ENCODE measurements at places on chromosomes 6 and 20. TPM values are rescaled to one million over a fixed set of nuclear protein-coding genes. Genes with fewer than 3 reads are reported as not detected.
A peak's percentile ranks its signal among the peaks of the same experiment; 100 is the strongest.

Gene ADGRB3
- total RNA-seq, result 13.9 TPM

DNA sequence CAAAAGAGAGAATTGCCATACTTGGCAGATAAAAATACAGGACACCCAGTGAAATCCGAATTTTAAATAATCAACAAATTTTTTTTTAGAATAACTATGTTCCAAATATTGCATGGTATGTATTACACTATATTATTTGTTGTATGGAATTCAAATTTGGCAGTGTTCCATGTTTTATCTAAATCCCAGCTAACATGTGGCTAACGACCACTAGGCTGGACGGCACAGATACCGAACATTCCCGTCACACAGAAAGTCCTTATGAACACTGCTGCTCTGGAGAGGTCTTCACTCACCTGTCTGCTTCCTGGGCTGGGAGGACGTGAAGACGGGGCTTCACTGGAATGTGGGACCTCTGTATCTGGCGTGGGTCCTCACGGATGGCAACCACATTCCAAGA, 32.8 kb downstream of the SNX5 start:
- DNase-seq, result no peak
- H3K4me1 ChIP-seq, result peaks cover 43% of the 10 kb centered on the region
- H3K36me3 ChIP-seq, result no peaks in the 10 kb centered on the region

Gene MCCD1
- total RNA-seq, result not detected

Gene SLC17A1
- not detected for total RNA-seq

- H3K4me1 ChIP-seq, result no peaks in the 10 kb centered on the region
- peaks cover 7% of the 10 kb centered on the region for H3K27me3 ChIP-seq
- no peak overlapping the region for H3K4me3 ChIP-seq
- no peak overlapping the region for H3K27ac ChIP-seq
Measured at GRCh38 chr20:19540392-19540791, 217.7 kb upstream of the RIN2 start.

GRCh38 chr6:89139509-89140346, 6.1 kb upstream of the PM20D2 start:
- peaks cover 30% of the 10 kb centered on the region for H3K4me1 ChIP-seq
- DNase-seq, result no peak
- no peaks in the 10 kb centered on the region for H3K27me3 ChIP-seq
- no peak overlapping the region for H3K4me3 ChIP-seq

DNA sequence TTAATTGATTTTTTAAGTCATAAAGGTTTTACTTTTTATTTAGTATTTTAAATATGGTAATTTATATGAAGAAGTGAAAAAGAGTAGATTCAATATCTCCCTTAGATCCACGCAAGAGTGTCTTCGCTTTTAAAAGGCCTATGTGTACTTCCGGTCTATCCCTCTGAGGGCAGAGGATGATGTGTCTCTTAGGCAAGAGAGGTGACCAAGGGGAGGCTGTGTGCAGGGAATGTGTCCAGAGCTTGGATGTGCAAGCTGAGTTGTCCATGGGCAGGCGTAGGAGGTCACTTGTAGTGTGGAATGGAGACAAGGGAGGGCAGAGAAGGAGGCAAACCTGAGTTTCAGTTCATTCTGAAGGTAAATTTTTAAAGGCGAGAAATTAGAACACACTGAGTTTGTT, 113.9 kb downstream of the CRYBG1 start:
- no peaks in the 10 kb centered on the region for H3K36me3 ChIP-seq
- no peak overlapping the region for H3K27ac ChIP-seq
- H3K27me3 ChIP-seq, result peaks cover 5% of the 10 kb centered on the region
- H3K4me3 ChIP-seq, result no peak overlapping the region

DNA sequence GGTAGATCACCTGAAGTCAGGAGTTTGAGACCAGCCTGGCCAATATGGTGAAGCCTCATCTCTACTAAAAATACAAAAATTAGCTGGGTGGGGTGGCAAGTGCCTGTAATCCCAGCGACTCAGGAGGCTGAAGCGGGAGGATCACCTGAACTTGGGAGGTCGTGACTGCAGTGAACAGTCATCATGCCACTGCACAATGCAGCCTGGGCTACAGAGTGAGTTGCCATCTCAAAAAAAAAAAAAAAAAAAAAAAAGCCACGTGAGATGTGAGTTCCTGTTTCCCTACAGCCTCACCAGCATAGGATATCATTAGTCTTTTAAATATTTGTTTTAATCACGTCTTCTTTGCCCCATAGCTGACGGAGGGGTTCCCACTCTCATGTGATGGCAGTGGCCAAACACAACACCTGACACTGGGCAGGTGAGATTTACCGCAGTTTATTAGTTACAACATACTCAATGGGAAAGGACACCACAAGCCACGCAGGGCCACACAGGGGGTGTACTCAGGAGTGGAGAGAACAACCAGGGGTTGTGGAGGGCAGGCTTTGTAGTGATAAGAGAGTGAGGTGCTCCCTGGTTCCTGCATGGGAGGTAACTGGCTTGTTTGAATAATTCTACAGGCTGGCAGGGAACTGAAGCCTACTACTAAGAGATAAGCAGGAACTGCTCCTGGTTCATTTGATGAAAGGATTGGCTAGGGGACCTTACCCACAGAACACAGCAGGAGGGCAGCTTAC, 4.6 kb upstream of the LZTS3 start:
- peaks cover 2% of the 10 kb centered on the region for H3K36me3 ChIP-seq
- H3K27me3 ChIP-seq, result no peaks in the 10 kb centered on the region
- DNase-seq, result no peak
- H3K27ac ChIP-seq, result no peak overlapping the region

DNA sequence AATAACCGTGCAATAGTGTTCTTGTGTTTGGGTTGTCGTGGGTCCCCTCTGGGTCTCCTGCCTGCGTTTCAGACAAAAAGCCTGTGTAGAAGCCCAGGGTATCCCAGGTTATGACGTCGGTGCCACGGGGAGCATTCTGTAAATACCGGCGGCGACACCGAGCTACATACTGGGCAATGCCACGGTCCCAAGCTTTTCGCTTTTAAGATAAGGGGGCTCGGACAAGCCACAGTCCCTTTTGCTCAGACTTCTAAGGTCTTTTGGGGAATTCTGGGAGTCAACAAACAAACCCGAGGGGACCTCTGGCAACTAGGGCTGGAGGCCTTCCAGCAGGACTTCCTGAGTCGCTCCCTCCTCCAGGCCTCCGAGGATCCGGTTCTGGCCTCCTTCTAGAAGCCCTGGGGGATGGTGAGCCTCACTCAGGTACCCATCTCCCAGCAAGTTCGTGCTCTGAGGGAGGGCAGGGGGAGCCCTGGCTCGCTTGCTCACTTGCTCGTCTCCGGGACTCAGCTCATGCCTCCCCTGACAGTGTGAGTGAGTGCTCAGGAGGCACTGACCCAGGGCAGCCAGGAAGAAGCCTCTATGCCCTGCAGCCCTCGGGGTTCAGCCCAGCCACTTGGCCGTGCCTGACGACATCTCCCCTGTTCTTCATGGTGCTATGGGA, 62.4 kb upstream of the MRPS10 start:
- H3K27me3 ChIP-seq, result no peaks in the 10 kb centered on the region
- peaks cover 18% of the 10 kb centered on the region for H3K4me1 ChIP-seq
- no peak overlapping the region for H3K4me3 ChIP-seq
- no peak for DNase-seq
- H3K36me3 ChIP-seq, result no peaks in the 10 kb centered on the region

Gene SLC18B1
- 24.2 TPM for total RNA-seq

Gene HEY2
- 11.7 TPM for total RNA-seq

- no peak for DNase-seq
- H3K4me1 ChIP-seq, result peaks cover 17% of the 10 kb centered on the region
- no peaks in the 10 kb centered on the region for H3K27me3 ChIP-seq
- no peak overlapping the region for H3K27ac ChIP-seq
- no peak overlapping the region for H3K4me3 ChIP-seq
Measured at GRCh38 chr6:23522792-23523547, 603.0 kb upstream of the NRSN1 start.

DNA sequence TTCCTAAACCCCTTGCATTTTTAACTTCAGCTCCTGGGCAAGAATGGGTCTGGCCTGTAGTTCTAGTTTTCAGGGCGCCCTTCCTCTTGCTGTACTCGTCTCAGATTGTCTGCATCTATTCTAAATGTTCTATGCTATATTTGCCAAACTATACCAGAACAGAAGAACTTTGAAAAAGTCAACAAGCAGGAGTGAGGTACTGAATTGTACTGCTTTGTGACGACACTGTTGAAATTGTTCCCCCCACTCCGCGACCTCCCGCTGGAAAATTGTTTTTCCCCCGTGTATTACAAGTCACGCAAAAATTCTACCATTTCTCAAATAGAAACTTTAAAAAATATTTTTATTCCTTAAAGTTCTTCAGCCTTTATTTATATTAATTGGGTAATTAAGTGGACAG, 73.9 kb downstream of the CBFA2T2 start:
- DNase-seq, result no peak
- peak overlapping the region; percentile 33 for H3K27ac ChIP-seq
- peaks cover 38% of the 10 kb centered on the region for H3K4me1 ChIP-seq
- H3K27me3 ChIP-seq, result no peaks in the 10 kb centered on the region

DNA sequence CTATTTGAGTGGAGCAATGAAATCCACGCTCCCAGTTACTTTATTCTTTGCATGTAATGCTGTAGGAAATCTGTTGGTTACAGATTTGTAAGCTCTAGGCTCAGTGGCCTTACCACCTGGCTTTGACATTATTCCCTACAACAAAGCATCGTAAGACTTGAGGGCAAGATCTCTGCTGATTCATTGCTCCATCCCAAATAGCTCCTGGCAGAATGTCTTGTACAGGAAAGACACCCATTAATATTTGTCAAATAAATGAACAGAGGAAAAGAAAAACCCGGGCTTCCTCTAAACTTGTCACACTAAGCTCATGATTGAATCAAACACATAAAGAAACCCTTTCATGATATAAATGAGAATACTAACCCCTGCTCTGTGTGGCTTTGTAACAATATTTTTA, 357.5 kb upstream of the RNF217 start:
- H3K27ac ChIP-seq, result no peak overlapping the region
- no peaks in the 10 kb centered on the region for H3K4me1 ChIP-seq
- H3K36me3 ChIP-seq, result no peaks in the 10 kb centered on the region
- no peaks in the 10 kb centered on the region for H3K27me3 ChIP-seq
- DNase-seq, result no peak

- DNase-seq, result no peak
- H3K27me3 ChIP-seq, result no peaks in the 10 kb centered on the region
- H3K4me3 ChIP-seq, result no peak overlapping the region
- H3K36me3 ChIP-seq, result no peaks in the 10 kb centered on the region
Measured at GRCh38 chr6:136703331-136703865, 88.9 kb downstream of the MAP3K5 start.

DNA sequence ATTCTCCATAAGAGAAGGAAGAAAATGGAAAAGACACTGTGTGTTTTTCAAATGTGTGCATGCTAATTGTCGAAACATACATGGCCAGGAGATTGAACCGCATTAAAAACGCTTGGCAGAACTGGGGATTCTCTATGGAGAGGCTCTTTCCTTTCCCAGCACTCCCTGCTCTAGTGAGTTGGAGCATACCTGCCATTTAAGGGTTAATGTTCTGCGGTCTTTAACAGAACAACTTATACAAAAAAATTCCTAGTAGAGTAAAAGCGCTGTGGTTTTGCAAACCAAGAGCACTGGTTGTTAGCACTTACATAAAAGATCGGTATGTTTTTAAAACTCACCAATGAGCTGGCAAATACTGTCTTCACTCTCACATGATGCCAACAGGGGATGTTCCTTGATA, 1.5 kb downstream of the TAGAP start:
- H3K36me3 ChIP-seq, result no peaks in the 10 kb centered on the region
- no peak for DNase-seq
- peaks cover 22% of the 10 kb centered on the region for H3K27me3 ChIP-seq
- H3K4me1 ChIP-seq, result peaks cover 6% of the 10 kb centered on the region
- H3K27ac ChIP-seq, result no peak overlapping the region

Gene RIPOR2
- total RNA-seq, result 1.7 TPM

GRCh38 chr20:23142162-23143050, 56.3 kb upstream of the CD93 start:
- DNase-seq, result no peak
- peaks cover 1% of the 10 kb centered on the region for H3K27me3 ChIP-seq
- no peaks in the 10 kb centered on the region for H3K36me3 ChIP-seq
- no peak overlapping the region for H3K4me3 ChIP-seq
- H3K4me1 ChIP-seq, result peaks cover 6% of the 10 kb centered on the region
